ENCODE measurements at places on chromosomes 6 and 20.

- no peak for DNase-seq
Measured at GRCh38 chr20:39338469-39339376, 376.6 kb downstream of the DHX35 start.

GRCh38 chr6:137824556-137824879 lies 42.5 kb upstream of the TNFAIP3 start:
- DNase-seq: no peak

DNA sequence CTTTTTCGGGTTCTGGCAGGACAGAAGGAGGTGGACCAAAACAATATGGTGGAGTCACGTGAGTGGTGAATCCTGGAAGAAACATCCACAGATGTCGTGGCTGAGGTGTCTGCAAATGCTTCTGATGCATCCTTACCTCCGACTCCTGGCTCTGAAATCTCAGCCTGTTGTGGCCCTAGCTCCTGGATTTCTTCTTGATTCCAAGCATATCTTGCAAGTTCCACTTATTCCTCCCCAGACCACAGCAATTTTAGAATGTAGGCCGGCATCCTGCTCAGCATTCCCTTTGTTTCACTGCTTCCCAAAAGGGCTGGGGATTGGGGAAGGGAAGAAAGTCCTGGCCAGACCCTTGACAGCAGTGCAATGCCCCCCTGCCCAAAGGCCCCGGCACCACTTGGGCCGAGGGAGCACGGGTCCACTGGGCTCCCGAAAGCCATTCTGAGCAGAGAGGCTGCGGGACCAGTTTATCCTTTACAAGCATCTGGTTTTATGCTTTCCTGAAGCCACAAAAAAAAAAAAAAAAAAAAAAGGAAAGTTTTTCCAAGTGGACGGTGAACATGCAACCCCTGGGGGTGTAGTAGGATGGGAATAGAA lies 200.9 kb upstream of the RNF24 start:
- DNase-seq: no peak

DNA sequence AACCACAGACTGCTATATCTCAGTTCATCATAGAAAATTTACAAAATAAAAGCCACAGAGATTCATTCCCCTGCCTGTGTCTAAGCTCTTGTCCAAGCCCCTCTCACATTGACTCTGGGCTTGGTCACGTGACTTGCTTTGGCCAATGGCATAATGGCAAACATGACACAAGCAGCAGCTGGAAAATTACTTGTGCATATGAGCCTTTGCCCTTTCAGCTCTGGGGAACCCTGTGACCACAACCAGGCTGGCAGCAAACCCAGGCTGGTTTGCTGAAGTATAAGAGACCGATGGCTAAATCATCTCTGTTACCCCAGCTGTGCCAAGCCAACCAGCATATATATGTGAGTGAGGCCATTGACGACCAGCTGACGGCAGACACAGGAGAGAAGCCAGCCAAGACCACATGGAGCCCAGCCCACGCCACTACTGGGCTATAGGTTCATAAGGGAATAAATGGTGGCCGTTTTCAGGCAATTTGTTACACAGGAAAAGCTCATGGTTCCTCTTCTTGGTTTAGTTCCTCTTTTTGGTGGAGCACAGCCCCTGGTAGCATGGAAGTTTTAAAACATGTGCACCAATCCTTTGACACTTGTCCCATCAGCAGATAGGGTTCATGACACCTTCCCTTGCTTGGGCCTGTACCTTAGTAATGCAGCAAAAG lies 31.8 kb upstream of the RSPO4 start:
- no peak for DNase-seq

DNA sequence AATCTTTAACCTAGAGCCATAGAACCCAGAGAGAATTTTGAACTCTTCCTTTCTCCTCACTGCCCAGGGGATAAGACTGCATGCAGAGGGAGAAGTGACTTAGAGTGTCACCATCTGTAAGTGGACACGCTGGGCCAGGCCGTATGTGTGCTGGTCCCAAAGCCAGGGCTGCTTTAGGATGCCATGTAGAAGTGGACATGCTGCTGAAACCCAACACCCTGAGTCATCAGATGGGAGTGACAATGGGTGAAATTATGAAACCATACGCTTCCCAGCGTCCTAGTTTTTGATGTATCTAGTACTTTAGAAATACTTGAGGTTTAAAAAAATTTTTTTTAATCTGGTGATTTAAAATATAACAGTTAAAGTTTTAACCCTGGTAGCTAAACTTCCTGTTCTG lies 191.1 kb downstream of the FNDC1 start:
- DNase-seq: no peak

GRCh38 chr20:10763112-10763511 lies 89.3 kb upstream of the JAG1 start:
- no peak for DNase-seq

DNA sequence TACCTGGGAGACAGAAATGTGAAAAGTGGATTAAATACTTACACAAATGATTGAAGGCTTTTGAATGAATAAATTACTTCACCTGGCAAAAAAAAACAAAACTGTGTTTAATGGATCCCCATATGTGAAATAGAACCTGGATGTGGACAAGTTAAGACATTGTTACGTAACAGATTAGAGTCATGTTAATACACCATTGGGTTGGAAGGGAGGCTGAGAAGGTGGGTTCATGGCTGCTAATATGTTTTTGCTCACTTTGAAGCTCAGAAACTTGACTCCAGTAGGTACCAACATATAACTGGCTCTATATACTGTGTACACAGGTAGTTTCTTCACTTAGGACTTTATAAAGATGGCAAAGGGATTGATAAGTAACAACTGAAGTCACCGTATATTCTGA lies 21.4 kb upstream of the TENT5A start:
- DNase-seq: no peak

DNA sequence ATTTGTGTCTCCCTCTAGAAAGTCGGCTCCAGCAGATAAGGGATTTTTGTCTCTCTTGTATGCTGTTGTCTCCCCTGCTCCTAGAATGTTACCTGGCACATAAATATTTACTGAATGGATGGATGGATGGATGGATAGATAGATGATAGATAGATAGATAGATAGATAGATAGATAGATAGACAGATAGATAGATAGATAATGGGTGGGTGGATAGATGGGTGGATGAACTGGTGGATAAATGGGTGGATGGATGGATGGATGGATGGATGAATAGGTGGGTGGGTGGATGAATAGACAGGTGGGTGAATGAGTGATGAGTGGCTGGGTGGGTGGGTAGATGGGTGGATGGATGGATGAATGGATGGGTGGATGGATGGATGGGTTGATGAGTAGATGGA lies 185.0 kb downstream of the NFATC2 start:
- DNase-seq: no peak

GRCh38 chr6:63739094-63739687 lies 103.6 kb downstream of the PHF3 start:
- DNase-seq: no peak

DNA sequence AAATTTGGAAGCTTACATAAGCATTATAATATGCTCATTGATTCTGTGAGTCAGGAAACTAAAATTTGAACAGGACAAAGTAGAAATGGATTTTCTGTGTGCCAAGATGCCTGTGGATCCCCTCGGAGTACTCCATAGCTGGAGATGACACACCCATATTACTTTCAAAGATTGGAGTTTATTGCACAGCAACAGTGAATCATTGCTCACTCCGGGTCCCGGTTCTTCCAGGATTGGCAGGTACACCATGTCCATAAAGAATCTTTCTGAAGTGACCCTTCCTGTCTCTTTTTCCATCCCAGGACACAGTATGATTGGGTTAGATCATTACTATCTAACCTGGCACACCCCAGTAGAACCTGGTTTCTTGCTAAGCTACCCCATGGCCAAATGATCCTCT lies 2.7 kb upstream of the BTN2A2 start:
- no peak for DNase-seq

GRCh38 chr6:108560463-108561308 lies at the start of gene FOXO3:
TSS of gene FOXO3 (plus strand) at chr6:108560917. CDS start at chr6:108561209, 292 bp downstream.
- peak; percentile 55 for DNase-seq

DNA sequence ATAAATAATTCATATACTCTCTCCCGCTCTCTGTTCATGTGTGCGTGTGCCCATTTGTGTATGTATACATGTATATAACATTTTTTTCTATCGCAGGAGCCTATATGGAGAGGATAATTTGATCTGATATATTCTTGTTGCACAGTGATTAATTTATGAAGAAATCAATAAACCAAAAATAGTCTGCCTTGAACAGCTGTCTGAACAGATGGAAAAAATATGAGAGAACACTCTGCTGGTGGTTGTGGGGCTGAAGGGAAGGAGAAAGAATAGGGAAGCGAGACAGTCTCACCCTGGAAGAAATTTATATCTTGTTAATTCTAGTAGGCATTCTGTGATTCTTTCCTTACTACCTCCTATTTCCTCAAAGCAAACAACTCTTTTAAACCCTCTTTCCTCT lies 96.6 kb upstream of the B3GAT2 start:
- DNase-seq: no peak

DNA sequence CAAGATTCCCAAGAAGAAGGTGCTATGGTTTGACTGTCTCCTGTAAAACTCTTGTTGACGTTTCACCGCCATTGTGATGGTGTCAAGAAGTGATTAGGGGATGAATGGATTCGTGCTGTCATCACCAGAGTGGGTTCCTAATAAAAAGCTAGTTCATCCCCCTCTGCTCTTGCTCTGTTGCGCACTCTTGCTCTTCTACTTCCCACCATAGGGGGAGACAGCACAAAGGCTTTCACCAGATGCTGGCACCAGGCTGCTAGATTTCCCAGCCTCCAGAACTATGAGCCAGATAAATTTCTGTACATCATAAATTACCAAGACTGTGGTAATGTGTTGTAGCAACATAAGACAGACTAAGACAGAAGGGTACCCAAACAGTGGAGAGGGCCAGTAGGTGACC lies 21.6 kb upstream of the CCDC28A start:
- no peak for DNase-seq

- no peak for DNase-seq
Measured at GRCh38 chr6:34519971-34520644, 36.0 kb downstream of the SPDEF start.

DNA sequence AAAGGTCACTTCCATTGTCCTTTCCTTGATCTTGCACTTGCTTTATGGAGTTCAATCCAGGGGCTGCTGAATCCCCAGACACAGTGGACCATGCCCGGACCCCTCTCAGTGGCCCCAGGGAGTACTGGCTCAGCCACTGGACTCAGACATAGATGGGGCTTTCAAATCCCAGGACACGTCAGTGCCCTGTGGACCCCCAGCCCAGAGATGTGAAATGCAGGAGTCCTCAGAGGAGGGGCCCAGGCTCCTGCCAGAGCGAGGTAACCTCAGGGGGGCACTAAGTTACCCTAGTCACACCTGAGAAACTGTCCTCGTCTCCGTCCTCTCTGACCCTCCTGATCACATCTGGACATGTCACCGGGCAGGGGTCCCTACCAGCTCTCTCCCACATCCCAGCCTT lies 18.7 kb upstream of the APMAP start:
- DNase-seq: no peak

DNA sequence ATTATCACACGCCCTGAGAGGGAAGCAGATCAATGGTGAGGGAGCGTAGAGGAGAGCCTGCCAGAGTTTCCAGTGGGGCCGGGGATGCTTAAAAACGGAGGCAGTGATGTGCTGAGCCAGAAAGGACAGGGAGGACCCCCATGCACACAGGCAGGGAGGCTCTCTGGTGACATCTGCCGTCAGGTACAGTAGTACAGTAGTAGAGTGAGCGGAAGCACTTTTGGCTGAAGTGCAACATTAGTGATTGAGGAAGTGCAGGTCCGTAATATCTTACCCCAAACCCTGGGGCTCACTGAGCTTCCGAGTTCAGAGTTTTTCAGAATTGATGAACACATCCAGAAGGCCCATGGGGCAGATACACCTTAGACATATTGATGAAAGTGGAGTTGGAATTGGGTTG lies 42.1 kb downstream of the GFRA4 start:
- no peak for DNase-seq

GRCh38 chr20:4876731-4877130 lies 124.6 kb downstream of the SLC23A2 start:
- DNase-seq: no peak

- DNase-seq: no peak
Measured at GRCh38 chr6:143346004-143346403, 104.5 kb downstream of the ADAT2 start.

DNA sequence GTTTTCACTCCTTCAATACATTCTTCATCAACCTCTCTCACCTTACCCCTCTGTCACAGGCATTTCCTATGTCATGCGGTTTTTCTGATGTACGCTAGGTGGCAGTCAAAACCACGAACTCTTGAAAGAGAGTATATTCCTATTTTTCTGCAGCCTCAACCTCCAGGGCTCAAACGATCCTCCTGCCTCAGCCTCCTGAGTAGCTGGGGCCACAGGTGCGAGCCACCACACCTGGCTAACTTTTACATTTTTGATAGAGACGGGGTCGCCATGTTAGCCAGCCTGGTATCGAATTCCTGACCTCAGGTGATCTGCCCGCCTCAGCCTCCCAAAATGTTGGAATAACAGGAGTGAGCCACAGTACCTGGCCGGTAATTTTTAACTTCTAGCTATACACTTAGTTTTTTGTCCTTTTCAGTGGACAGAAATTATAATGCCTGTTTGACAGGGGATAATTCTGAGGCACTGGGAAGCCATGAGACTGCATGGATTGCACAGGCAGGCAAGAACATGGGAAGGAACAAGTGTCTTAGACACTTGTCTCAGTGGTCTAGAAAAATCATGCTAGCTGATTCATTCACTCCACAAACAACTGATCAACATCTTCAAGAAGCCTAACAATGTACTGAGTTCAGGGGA lies 22.5 kb upstream of the HFE start:
- no peak for DNase-seq

- no peak for DNase-seq
Measured at GRCh38 chr20:48467622-48468021, 360.2 kb downstream of the PREX1 start.
